ENCODE measurements at places on chromosomes 7 and 10.

- DNase-seq = no peak
Observed at GRCh38 chr7:18437101-18437500, 58.4 kb upstream of the HDAC9 start.

DNA sequence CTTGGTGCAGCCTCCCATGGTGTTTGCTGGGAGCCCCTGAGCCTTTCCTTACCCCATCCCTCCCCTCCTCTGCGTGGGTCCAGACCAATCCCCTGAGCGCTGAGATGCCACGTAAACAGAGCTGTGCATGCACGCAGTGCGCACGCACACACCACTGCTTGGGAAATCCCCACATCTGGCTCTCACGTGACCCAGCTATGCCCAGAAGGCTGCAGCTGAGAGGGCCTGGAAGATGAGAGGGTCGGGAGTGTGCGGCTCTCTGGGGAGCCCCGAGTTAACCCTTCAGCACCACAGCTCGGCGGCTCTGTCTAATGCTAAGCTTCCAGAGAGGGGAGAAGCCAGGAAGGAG, 177.2 kb downstream of the SH3PXD2A start:
- DNase-seq = peak; percentile 35

GRCh38 chr7:44185729-44186128, 3.5 kb downstream of the GCK start:
- DNase-seq = no peak

- no peak for DNase-seq
Observed at GRCh38 chr7:2512179-2512661, 7.4 kb upstream of the LFNG start.

DNA sequence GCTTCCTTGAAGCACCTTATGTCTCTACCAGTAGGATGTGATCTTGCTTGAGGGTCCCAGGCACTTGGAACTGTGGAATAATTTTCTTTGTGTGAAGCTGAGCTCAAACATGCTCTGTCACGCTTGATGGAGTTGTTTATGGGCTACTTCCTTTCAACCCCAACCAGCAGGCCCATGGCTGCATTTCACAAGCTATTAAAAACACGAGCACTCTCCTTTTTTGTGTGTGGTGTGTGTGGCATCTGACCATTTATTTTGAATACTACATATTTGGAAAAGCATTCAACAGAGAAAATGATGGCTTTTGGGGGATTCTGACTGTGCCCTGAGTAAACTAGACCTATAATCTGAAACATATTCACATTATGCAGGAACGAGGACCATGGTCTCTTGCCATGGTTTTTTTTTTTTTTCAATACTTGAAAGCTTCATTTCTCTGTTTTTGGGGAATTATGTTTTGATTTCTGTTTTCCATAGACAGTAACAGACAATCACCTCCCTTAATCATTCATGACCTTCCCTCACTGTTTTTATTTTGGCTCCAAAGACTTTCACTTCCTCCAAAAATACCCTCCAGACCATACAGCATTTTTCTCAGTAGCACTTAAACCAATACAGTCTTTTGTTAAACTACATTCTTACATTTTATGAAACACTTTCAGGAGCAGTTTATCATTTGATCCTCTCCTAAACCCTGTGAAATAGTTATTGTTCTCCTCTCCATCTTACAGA, 233.6 kb upstream of the BMPER start:
- DNase-seq = no peak

DNA sequence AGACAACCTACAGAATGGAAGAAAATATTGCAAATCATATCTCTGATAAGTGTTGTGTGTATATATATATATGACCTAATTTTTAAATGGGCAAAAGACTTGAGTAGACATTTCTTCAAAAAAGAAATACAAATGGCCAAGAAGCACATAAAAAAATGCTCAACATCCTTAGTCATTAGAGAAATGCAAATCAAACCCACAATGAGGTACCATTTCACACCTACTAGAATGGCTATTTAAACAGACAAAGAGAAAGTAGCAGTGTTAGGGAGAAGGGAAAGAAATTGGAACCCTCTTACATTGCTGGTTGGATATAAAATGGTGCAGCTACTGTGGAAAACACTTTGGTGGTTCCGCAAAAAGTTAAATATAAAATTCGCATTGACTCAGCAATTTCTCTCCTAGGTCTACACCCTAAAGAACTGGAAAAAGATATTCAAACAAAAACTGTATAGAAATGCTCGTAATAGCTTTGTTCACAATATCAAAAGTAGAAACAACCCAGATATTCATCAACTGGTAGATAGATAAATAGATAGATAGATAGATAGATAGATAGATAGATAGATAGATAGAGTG, 16.3 kb downstream of the ACSL5 start:
- DNase-seq = no peak

DNA sequence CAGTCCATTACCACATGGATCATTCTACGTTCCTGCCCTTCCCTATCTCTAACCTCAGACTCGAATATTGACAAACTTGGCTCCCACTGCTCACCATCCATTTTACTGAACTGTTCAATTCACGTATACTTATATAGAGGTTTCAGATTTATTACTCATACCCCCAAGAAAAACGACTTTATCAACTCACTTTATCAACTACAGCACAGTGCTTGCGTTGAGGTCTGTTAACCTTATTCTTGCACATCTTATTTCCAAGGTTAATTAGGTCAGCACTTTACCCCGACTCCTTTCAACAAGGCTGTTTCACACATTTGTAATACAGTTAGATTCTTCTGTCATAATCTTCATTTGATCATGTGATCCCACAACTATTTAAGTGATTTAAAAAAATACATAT, 162.3 kb upstream of the AHR start:
- no peak for DNase-seq

DNA sequence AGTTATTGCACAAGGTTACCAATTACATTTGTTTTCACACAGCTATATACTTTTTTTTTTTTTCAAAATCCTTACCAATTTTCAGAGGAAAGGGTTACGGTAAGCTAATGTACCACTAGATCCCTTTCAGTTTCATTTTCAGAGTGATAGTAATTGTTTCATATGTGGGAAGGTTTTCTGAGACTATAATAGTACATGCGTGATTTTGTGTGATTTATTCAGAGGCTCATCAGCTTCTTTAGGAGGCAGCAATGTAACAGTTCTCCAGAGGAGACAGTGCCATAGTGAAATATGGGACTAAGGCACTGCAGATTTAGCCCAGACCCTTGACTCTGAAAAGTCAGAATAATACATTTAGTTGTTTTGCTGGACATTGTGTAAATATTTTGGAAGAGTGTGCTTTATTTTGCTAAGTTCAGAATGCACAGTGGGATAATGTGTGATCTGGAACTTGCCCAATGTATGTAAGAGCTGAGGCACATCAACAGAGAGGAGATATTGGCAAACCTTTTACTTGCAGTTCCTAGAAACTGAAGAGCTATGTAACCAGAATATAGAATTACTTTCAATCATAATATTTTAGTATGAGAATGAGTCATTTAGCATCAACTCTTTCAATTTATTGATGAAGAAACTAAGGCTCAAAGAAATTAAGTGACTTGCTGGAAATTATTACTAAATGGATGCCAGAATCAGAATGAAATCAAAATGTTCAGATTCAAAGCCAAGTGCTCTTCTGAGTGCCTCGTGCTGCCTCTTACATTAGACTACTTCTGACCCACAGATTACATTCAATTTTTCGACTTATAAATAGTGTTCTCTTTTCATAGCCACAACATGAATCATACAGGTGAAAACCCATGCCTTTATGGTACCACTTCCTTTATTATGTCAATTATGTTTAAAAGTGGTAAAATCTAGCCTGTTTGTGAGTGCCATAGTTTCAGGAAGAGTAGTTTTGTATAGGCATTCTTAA, 207.7 kb upstream of the TEX47 start:
- DNase-seq = no peak

DNA sequence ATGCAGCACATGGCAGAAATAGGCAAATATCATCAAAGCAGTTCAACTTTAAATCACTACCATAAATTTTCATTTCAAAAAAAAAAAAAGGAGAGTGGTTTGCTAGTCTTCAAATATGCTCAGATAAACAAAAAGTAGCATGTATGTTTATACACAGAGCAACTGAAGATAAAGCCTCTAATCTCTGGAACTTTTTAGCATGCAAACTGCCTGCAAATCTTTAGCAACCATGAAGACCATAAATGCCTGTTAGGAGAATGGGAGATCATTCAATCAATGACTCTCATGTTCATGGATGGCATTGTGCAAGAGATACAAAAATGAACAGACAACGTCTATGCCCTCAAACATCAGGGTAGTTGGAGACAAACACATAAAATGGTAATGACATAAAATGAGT, 57.3 kb downstream of the ORC5 start:
- DNase-seq = no peak

DNA sequence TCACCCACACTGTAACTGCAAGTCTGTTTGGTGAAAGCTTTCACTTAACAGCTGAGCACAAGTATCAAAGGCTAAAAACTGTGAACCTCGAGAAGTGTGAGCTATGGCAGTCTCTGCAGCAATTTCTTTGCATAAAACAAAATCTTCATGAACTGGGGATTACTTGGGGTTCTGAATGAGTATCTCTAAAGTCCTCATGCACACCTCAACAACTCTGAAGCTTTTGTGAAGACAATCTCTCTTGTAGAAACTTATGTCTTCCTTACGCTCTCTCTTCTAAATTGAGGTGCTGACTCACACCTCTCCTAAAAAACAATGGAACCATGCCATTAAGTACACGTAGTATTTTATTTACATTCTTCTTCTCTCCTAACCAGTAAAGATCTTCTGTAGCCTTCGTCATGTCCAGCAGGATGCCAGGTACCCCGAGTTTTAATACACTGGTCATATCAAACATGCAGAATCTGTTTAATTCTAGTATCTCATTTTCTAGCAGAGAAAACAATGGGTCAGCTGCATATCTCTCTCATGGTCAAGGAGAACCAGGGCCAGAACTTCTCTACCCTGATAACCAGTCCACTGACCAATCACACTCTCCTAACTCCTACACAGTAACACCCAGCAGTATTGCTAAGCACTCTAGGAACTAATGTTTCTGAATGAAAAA, 76.9 kb downstream of the UBE2H start:
- no peak for DNase-seq

DNA sequence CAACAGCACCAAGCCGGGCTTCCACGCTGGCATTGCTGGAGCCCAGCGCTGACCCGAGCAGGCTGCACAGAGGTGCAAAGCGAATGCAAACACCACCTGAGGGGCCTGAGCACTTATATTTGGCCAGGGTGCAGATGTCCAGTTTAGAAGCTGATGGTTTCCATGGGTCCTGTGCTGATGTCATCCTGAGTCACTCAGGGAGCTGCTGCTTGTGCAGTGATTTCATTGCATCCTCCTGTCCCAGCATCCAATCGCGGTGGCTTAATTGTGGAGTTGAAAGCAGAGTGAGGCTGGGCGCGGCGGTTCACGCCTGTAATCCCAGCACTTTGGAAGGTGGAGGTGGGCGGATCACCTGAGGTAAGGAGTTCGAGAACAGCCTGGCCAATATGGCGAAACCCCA, 410.2 kb upstream of the KLF6 start:
- DNase-seq = no peak

DNA sequence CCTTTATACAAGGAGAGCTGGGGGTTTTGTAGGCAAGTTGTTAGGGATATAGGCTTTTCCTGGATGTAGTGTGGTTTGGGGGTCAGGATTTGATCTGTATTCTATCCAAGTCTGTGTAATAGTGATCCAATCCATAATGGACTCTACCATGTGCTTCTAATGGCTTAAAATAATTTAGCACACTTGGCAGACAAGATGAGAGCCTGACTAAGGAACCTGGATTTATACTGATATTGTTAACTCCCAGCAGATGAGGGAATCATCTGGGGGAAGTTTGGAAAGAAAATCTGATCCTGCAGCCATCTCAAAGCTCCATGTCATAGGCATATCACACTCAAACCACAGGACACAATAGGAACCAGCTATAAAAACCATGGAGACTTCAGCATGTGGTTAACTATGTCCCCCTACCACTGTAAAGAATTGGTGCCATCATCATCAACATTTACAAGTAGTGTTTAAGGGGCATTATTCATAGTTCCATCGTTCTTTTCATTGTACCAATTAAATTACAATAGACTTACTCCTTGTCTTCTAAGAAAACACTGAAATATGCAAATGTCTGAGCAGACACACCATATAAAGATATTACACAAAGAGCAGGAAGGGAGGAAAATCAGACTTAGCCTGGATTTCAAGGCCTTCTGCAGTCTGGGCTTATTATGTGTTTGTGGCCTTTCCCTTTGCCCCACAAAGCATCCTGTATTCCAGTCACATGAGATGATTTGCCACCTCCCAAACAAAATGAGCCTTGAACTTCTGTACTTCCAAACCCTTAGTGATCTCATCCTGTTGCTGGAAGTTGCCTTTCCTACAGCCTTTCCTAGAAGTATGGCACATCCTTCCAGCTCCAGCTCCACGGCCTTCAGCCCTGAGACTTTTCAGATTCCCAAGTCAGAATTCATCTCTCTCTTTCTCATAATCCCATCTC, 22.5 kb upstream of the HPS1 start:
- DNase-seq = no peak

GRCh38 chr10:63430091-63430998, 35.4 kb downstream of the JMJD1C start:
- DNase-seq = no peak

GRCh38 chr10:52879091-52879807, 106.7 kb upstream of the MBL2 start:
- DNase-seq = no peak

DNA sequence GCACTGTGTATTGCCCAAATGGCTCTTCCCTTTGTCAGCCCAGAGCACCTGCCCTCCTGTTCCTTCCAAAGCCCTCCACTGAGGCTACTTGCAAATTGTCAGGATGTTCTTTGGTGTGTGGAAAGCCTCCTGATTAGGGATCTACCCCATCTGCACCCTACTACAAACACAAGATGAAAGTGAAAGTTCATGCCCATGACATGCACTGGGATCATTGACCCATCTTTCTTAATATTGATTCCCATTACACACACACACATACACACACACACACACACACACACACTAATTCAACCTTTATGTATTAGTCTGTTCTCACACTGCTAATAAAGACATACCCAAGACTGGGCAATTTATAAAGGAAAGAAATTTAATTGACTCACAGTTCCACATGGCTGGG, 213.7 kb upstream of the IGFBP3 start:
- no peak for DNase-seq

- DNase-seq = no peak
Observed at GRCh38 chr7:149245744-149246143, 6.3 kb downstream of the ZNF212 start.

Data from stimulated activated CD8-positive, alpha-beta memory T cell treated with anti-CD3 and anti-CD28 coated beads, Interleukin-2, amount 100 ng/mL, for 1 hour (primary cell).